ENCODE measurements at places on chromosomes 6 and 20.

- DNase-seq: no peak
These were observed 136.9 kb downstream of the TRMT11 start for GRCh38 chr6:126123226-126123625.

GRCh38 chr20:61986762-61987321, 78.8 kb downstream of the TAF4 start:
- DNase-seq: no peak

DNA sequence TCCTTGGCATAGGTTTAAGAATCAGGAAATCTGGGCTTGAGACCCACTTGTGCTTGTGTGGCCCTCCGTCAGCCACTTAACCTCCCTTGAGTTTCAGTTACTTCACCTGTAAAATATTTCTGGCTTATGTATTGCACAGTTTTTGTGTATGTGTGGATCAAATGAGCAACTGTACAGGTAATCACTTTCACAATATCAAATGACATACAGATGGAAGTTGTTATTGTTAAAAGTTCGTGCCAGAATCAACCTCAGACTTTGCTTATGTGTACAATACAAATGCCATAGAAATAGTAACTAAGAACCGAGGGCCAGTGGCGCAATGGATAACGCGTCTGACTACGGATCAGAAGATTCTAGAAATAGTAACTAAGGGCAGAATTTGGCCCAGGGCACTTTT, 65.6 kb upstream of the KIF13A start:
- DNase-seq: no peak

- DNase-seq: no peak
These were observed 177.6 kb downstream of the THBS2 start for GRCh38 chr6:169075915-169076654.

DNA sequence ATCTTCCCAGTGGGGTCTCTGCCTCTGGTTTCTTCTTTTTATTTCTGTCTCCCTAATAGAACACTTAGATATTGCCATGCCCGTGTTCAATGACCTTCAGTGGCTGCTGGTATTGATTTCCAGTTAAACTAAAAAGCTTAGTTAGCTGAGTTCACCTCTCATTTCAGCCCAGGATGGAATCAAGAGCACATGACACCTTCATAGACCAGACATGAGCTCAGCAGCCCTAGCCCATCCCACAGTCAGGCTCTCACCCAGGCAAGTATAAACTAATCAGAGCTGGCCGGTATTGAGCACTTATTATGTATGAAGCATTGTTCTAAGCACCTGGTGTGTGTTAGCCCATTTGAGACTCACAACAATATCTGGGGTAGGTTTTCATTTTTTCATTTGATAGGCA, 33.7 kb upstream of the PLEKHG1 start:
- DNase-seq: no peak
